ENCODE measurements at places on chromosomes 3 and 15. TPM values are rescaled to one million over a fixed set of nuclear protein-coding genes. Genes with fewer than 3 reads are reported as not detected.

Gene ANKRD63
- 3.1 TPM for total RNA-seq

Gene SLC2A2
- total RNA-seq, result not detected

Gene CAMK1
- 185 TPM for total RNA-seq

Gene GLDN
- total RNA-seq, result 0.37 TPM

Gene SLC12A1
- 0.62 TPM for total RNA-seq

Gene ALDH1A3
- 42.5 TPM for total RNA-seq

Gene SPINK8
- total RNA-seq, result not detected

Gene PRSS50
- total RNA-seq, result 3.8 TPM

Gene PHLDB2
- total RNA-seq, result 11.7 TPM

Gene CIB1
- 50.8 TPM for total RNA-seq

Gene RTP4
- 2.0 TPM for total RNA-seq

Gene VWA5B2
- total RNA-seq, result 17.6 TPM

Gene RARB
- 0.63 TPM for total RNA-seq

Gene SAMMSON
- 3.8 TPM for total RNA-seq

Gene C3orf52
- total RNA-seq, result 13.2 TPM

Gene SEMA6D
- total RNA-seq, result 5.6 TPM

Gene ETV5
- 22.4 TPM for total RNA-seq

Data from testis (tissue), 5 donors.